ENCODE measurements at places on chromosomes 13 and 19.

DNA sequence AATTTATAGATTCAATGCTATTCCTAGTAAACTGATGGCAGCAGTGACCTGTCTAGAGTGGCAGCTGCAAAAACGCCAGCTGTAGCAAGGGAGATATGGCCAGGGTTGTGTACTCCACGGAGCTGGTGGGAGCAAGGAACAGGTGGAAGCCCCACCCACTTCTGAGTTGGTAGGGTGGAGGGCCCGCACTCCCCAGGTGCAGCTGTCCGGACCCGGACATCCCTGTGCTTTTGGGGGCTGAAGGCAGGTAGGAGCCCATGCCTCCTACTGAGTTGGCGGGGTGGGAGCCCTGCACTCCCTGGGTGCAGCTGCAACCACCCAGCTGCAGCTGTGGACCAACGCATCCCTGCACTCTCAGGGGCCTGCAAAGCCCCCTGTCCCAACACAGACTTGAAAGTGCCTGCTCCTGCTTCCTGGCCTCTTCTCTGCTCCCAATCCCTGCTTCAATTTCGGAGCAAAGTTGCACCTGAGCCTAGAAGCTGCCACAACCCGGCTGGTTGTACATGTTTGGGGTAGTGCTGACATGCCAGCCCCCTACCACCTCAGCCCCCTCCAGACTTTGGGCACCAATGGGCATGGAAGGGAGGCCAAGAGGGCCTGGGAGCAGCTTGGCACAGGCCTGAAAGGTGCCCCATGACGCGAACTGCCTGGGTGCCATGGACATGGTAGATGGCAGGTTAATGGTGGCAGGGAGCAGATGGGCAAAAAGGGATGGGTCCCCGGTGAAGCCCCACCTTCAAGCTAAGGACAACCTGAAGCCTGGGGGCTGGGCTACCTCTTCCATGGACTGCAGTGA lies 19.8 kb downstream of the UGGT2 start:
- DNase-seq, result no peak

GRCh38 chr13:110347535-110348308 lies 40.6 kb downstream of the COL4A2 start:
- DNase-seq, result no peak

- no peak for DNase-seq
These were observed 45.2 kb upstream of the HMGB1 start for GRCh38 chr13:30510811-30511371.

DNA sequence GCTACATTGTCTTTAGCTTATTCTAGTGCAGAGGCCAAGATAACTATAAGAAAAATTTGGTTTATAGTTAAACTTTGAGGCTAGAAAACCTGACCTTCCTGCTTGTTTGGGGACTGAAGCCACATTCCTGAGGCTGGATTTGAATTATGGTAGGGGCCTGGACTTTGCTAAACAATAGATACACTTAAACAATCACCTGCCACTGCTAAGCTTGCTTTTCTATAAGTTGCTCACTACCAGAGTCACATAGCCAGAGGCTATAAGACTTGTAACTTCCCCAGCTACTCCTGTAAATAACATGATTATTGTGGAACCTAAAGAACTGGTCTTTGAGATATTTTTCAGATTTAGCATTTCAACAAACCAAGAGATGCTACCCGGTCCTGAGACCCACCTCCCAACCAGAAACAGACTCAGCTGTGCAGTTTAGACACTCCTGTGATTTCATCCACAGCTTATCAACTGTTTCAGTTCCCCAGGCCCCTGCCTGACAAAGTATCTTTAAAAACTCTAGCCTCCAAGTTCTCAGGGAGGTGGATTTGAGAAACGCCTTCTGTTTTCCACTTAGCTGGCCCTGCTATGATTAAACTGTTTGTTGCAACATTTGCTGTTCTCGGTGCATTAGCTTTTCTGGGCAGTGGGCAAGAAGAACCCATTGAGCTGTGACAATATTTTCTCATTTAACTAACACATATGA lies 77.7 kb downstream of the MIPEP start:
- no peak for DNase-seq

- peak; percentile 5 for DNase-seq
These were observed 232.5 kb downstream of the SLC7A1 start for GRCh38 chr13:29362849-29363604.

DNA sequence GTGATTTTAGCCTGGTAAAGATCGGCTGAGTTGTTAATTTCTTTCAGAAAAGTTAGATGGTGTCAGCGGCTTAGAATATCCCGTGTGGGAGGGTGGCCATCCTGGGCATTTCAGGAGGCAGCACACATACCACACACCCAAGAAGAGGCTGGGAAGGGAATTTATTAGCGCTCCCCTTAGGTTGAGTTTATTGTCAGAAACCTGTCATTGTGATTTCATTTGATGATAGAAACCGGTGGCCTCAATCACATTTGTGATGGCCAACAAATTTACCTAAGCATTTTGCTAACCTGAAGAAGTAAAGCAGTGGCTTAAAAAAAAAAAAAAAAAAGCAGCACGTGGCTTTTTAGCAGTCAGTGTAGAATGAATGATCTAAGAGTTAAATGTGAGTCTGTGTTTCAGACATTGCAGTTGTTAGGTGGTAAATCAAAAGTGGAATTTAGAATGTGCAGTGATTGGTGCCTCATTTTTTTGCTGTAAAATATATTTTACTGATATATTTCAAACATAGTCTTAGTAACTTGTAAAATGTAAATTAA lies 2.7 kb downstream of the SIPA1L3 start:
- no peak for DNase-seq

GRCh38 chr13:90562443-90562842 lies 785.0 kb upstream of the MIR17HG start:
- no peak for DNase-seq

DNA sequence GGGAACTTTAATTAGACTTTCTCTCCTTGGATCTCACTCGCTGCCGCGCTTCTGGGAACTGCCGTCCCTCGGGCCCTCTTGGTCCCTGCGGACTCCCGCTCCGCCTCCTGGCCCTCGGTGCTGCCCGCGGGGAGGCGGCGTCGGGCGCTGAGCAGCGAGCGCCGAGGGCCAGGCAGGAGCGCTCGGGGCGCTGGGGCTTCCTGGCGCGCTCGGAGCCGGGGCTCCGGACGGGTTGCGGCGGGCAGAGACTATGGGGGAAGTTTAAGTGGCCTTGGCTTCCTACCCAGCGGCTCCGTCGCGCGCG lies 704 bp downstream of the CHST8 start:
- no peak for DNase-seq

- DNase-seq, result no peak
These were observed 25.8 kb downstream of the LACC1 start for GRCh38 chr13:43905435-43906031.

DNA sequence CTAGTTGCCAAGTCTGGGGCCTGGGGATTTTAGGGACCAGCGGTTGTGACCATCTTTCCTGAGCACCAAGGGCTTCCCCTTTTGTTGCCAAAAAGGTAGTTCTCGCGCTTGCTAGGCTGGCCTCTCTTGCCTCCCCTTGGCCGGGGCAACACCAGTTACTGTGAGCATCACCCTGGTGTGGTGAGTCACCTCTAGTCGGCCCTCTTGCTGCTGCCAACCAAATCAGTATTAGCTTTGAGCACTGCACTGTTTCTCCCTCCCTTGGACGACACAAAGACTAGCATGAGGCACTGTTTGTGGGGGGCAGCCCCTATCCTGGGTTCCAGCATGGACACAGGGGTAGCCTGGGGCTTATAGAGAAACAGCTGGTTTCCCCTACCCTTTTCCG lies 6.9 kb downstream of the SYDE1 start:
- no peak for DNase-seq

- DNase-seq, result no peak
These were observed 69.9 kb upstream of the RAP2A start for GRCh38 chr13:97364031-97364430.

- DNase-seq, result no peak
These were observed 581.8 kb upstream of the SLITRK5 start for GRCh38 chr13:87089391-87089790.

- no peak for DNase-seq
These were observed 288.2 kb downstream of the COG6 start for GRCh38 chr13:39943711-39944110.

Data from stimulated activated CD4-positive, alpha-beta T cell treated with anti-CD3 and anti-CD28 coated beads, Interleukin-4, amount 100 ng/mL, for 1 hour (primary cell).